EL (cell line): ENCODE measurements at places on chromosomes 6 and 20.

DNA sequence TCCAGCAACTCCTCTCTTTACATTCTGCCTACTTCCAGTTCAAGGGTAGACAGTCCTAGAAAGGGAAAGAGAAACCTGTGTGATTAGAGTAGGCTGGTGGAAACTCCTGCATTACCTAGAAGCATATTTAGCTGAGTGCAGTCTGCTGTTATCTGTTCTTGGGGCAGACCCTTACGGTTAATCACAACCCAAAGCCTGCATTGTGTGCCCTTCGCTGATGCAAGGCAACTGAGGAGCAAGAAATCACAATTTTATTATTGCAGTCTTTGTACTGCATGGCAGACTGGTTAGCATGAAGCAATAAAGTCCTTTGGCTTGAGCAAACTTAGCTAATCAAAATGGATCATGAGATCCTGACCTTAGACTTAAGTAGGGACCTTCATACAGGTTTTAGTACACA is 1.5 kb upstream of the GOPC start:
- DNase-seq = no peak

DNA sequence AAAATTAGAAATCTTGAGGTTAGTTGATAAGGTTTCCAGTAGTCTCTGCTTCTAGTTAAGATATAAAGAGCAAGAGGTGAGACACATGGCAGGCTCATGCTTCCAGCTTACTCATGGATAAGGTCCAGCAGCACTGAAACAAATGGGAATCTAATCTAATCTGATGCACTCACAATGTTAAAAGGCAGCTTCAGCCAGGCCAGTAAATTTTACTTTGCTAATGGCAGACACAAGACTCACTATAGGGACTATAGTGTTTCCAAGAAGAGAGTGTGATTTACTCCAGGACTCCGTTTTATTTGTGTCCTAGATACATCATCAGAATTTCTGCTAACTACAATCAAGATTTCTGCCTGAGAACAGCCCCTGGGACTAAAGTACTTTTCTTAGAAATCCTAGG is 324.8 kb downstream of the SMOC2 start:
- DNase-seq = no peak

DNA sequence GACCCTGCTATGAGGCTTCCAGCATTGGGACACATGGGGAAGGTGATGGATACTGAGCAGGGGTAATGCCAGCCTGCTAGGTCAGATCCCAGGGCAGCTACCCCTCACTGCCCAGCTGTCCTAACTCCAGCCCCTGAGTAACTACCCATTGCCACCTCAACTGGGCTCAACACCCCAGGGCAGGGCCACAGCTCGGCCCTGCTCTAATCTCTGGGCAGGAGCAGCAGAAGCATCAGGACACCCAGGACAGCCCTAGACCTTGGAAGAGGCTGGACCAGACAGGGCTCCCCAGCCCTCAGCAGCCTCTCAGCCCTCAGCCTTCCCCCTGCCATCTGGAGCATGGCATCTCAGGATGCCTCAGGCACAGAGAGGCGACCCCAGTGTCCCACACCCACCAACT is 67.4 kb upstream of the TOP1 start:
- DNase-seq = no peak

DNA sequence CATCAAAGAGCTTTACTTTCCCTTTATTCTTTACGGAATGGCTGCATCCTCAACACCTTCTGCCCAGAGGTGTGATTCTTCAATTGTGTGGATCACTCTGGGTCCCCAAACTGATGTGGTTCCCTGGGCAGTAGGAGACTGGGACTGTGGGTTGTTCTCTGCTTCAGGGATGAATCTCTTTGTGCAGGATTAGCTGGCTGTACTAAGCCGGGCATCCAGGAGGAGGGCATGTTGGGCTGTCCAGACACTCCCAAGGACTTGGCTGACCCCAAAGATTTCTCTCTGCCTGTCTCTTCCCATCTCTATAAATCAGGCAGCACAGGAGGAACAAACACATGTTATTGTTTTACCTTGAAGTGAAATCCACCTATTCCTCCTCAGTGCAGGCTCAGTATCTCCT is 15.3 kb downstream of the FARS2 start:
- no peak for DNase-seq

DNA sequence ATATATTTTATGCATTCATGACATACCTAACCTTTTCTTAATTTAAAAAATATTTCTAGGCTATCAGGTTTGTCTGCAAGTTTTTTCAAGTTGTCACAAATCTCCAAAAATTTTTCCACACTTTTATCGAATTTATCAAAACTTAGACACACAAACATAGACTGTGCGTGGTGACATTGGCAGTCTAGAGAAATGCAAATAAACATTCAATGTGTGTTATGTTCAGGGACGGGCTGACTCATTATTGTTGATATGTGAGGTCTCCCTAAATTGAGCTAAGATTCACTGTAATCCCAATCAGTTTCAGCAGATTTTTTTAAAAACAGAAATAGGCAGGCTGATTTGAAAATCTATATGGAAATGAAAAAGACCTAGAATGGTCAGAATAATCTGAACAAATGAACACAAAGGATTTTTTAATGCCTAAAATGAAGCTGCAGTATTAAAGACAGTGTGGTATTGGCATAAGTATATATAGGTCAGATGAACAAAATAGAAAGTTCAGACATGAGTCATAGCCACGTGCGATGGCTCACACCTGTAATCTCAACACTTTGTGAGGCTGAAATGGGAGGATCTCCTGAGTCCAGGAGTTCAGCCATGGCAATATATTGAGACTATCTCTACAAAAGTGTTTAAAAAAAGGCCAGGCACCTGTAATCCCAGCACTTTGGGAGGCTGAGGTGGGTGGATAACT is 19.2 kb downstream of the BLTP3A start:
- no peak for DNase-seq

- DNase-seq = no peak
These were observed 94.4 kb upstream of the CD93 start for GRCh38 chr20:23180451-23180921.
